ENCODE measurements at places on chromosomes 12 and 14.

GRCh38 chr14:55892906-55893305 is 225.3 kb upstream of the PELI2 start:
- no peak for DNase-seq

DNA sequence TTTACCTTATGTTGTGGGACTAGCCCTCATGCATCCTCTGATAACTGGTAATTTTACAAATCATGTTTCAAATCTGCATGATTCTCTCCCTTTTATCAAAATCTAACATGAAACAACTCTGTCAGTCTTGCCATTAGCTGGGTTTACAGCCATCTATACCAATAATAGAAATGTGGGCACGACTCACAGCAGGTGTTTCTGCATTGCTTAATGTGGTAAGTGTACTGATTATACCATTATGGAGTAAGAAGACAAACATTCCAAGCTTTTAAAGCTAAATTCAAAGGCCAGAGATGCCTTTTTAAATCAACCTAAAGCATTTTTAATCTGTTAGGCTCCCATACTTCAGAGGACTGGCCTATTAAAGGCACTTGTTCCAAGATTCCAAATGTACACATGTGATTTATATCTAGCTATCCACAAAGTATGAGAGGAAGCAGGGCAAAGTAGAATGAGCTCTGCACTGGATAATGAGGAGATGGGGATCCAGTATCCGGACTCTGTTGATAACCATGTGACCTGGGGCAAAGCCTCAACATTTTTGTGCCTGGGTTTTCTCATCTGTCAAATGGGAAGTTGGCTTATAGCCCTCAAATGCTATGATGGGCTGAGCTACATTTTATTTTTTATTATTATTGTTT is 52.3 kb upstream of the FUT8 start:
- DNase-seq: no peak

- no peak for DNase-seq
These were observed 671.5 kb upstream of the TMEM132C start for GRCh38 chr12:127595506-127595905.

GRCh38 chr12:2332236-2332635 is 279.4 kb downstream of the CACNA1C start:
- peak; percentile 29 for DNase-seq

GRCh38 chr14:58659846-58660245 is 22.1 kb downstream of the DACT1 start:
- DNase-seq: no peak

DNA sequence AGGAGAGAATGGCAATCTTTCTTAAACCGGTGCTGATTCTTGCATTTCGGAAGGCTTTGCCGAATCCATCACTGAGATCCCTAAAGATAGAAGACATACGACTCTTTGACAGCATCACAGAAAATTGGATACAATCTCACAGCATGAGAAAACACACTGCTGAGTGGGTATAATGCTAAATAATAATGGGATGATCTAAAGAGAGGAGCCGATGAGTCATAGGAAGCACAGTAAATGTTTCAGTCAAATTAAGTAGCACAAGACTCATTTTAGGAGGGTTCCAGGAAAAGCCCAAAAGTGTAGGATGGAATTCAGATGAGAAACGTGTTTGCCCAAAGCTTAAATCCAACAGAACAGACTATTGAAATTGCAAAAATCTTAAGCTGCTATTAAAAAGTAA is 81.7 kb downstream of the CPNE8 start:
- peak; percentile 70 for DNase-seq

GRCh38 chr14:77123381-77124325 is 17.9 kb downstream of the ZDHHC22 start:
- no peak for DNase-seq

DNA sequence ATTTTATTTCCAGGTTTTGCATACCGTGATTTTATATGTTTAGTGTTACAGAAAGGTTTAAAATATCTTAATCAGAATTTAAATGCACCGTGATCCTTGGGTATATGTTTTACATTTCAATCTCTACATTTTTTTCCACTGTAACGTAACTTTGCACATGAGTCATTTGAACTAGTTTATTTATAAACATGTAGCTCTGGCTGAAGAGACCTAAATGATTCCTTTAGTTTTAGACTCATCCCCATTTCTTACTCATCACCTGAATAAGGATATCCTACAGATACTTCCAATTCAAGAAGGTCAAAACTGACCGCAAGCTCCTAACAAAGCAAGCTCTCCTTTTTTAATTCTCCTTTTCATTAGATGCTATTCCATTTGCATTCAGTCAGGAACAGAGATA is 42.7 kb upstream of the SLC6A15 start:
- peak; percentile 64 for DNase-seq

DNA sequence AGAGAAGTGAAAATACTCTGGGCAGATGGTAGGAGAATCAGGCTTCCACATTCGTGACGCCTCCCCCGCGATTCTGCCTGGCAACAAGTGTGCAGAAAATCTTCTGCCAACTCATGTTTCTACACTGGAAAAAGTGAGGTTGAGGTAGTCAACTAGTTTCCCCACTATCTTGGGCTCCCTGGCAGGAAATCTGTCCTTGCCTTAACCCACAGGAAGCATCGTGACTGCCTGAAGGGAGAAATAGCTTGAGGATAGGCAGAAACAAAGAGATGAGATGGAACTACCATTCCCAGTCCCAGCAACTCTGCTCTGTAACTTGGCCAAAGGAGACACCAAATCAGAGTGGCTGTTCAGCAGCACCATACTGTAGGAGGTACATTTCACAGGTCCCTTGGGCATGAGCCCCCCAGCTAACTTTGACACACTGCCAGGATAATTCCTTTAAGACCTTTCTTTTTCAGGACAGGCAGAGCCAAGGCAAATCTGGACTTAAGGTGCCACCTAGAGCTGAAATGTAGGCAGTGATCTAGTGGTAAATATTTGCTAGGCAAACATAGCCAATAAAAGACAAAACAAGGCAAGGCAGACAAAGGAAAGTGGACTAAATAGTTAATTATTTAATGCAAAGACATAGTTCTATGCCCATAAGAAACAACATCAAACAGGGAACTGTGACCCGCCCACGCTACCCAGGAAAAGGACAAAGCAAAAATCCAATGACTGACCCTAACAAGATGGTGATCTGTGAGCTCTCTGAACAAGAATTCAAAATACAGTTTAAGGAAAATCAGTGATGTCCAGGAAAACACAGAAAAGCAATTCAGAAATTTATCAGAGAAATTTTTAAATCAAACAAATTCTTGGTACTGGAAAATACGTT is 205.1 kb downstream of the PTPRO start:
- peak; percentile 51 for DNase-seq

DNA sequence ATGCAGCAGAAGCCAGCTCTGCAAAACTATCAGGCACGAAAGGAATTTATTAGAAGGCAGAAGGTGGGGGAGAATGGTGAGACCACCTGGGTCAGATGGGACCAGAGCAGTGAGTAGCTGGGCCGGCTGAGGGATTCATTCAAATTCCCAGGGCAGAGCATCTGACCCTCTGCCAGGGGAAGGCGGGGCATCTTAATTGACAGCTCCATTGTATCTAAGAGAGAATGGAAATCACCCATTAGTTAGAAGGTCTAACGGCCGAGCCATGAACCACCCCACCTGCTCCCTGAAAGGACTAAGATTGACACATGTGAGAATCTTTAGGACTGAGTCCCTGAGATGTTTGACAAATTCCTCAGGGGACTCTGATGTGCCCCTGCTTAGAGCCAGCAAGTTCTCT is 83.7 kb downstream of the PHETA1 start:
- no peak for DNase-seq

DNA sequence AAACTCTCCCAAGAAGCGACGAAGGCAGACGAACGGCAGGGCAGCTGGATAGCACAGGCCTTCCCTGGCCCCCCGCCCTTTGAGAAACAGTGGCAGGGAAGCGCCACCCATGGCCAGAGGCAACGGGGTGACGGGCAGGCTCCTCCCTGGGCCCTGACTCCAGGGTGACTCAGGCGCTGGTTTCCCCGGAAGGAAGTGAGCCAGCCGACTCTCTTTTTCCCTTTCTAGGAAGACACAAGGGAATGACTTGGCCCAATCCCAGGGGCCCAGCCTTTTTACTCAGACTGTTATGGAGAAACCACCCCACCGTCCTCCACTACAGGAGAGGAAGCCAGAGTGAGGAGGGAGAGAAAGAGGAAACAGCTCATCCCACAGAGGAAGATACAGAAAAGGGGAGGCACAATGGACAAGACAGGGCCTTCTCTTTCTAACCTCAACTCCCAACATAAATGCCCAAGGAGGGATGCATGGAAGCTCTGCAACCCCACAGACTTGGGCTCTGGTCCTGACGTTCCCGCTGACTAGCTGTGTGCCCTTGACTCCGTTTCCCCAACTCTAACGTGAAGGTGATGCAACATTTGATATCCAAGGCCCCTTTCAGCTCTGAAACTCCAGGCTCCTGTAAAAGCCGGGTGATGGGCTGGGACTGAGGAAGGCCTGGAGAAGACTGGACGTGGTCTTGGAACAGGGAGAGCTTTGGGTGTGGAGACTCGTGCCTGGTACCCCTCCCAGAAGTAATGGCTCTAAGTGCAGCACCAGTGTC is 27.9 kb downstream of the ACTN1 start:
- DNase-seq: peak; percentile 99

DNA sequence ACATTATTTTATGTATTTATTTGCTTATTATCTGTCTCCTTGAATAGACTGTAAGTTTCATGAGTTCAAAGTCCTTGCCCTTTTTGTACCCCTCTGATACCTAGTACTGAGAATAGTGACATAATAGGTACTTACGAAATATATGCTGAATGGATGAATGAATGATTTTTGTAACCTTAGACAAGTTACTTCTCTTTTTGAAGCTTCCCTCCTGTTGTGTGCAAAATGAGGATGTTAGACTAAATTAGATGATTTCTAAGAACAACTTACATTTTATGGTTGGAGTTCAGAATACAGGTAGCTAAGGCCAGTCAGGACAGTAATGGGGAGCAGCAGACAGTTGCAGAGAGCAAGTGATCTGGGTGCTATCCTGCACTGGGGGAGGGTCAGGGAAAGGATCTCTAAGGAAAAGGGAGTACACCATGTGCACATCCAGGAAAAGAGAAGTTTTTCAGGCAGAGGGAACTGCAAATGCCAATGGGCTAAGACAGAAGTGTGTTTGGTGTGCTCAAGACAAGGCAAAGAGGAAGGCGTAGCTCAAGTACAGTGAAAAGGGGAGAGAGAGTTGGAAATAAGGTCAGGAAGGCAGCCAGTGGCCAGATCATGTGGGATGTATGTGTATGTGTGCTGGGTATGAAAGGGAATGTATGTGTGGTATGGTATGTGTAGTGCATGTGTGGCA is 59.4 kb upstream of the AMIGO2 start:
- DNase-seq: no peak

DNA sequence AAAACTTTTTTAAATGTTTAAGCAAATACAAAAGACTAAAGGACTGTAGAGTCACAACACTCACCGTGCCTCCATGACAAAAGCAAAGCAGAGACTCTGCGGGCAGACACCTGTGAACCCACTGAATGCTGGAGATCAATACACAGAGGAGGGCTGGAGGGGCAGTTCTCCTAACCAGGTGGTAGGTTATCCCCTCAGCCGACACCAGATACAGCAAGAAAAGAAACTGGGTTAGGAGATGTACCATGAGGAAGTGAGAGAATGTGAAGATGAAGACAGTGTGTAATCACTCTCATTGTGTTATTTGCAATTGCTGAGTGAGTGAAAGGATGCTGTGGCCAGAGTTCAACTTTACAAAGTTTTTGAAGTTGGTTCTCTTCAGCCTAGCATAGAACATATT is 480.3 kb downstream of the BCL11B start:
- no peak for DNase-seq

DNA sequence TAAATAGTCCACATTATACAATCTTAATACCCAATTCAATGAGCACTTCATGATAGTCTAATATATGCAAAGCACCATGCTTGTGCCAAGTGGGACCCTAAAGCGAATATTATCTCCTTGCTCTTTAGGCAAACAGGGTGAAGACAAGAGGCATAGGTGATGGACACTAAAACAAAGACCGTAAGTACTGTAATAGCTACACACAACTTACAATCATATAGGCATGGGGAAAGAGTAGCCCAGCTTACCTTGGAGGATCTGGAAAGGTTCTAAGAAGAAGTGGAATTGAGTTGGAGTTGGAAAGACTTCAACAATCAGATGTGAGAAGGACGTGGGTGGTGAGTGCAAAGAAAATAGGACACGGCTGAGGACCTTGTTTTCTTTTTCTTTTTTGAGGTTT is 19.1 kb upstream of the BCL2L14 start:
- DNase-seq: no peak

GRCh38 chr14:22812744-22813143 is 2.5 kb downstream of the SLC7A7 start:
- DNase-seq: no peak

DNA sequence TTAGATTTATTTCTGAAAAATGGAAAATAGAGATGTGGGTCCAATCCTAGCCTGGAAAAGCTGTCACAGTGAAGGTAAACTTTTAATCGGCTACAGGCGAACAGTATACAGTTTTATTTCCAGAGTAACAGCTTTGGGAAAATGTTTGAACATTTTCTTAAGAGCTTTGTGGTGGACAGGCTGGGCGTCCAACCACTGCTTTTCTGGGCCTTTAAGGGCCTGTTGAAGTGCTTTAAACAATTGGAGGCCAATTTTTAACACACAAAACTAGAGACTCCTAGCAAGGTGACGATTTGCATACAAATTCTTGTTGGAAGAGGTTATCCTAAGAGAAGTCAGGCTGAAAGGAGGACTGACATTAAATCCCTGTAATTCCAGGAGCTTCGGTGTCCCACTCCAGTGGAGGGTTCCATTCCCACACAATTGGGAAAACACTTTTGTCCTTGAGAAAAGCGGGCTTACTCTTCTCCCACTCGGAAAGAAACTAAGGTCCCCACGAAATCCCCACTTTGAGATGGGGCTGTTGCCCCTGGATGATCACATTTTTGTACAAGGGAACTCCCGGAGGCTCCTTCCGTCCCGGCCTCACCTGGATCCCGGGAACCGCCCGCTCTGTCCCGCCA is 26.9 kb downstream of the BCL11B start:
- DNase-seq: no peak

- DNase-seq: no peak
These were observed 52.7 kb downstream of the RASSF3 start for GRCh38 chr12:64663015-64663414.

DNA sequence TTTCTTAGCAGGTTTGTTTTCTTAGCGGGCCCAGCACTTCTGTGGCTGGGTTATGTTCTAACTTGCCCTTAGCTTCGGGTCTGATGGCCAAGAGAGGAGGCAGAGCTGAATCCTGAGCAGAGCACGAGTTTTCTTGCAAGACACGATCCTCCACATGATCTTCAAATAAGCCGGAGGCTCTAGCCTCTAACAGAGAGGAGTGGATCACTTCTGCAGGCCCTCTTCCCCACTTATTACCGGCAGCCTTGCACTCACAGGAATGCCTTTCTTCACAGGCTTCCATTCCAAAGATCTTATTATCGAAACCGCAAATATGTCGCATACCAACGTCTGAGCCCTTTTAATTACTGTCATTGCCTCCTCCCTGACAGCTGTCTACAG is 79.5 kb downstream of the SINHCAF start:
- no peak for DNase-seq

All from HCEC 1CT (cell line).